ENCODE measurements at places on chromosomes 7 and 10.

DNA sequence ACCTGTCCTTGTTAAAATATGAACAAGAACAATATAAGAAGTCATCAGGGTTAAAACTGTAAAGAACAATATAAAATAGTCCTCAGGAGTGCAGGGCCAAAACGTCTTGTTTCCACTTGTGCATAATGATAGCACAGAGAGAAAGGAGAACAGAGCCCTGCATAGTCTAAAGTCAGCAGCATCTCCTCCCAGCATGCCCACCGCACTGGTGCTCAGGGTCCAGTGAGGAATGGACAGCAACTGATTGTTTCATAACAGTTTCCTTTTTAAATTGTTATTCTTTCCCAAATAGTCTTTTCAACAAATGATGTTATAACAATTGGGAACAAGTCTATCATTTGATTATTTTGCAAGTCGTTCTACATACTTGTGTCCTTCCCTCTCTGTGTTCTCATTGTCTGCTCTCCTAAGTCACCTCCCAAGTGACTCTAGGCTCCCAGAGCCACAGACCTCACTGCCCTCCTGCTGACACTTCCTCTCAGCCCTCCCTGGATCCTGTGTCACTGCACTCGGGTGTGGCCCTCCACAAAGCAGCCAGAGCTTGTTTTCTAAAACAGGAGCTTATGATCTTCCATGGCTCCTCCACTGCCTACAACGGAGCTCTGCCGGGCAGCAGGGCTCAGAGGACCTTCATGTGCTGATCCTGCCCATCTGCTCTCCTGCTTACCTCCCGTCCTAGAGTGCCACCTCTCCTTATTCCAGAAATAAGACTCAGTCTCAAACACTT is 27.6 kb downstream of the COBL start:
- no peak for DNase-seq

- DNase-seq = no peak
These were observed 2.3 kb downstream of the DNTT start for GRCh38 chr10:96306516-96306915.

DNA sequence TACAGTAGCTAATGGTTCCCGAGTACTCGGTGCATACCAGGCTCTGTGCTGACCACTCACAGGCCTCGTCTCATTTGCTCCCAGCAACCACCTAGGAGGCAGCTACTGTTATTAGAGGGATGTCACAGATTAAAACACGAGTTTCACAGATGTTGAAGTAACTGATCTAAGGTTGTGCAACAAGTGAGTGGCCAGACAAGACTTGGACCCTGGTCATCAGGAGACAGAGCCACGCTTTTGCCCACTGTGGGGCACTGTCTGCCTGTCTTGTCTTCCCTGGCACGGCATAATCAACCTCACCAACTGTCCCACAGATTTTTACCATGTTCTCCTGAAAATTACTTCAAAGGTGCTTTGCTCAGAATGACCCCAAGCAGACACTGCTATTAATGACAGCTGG is 111.6 kb upstream of the HABP2 start:
- DNase-seq = no peak

DNA sequence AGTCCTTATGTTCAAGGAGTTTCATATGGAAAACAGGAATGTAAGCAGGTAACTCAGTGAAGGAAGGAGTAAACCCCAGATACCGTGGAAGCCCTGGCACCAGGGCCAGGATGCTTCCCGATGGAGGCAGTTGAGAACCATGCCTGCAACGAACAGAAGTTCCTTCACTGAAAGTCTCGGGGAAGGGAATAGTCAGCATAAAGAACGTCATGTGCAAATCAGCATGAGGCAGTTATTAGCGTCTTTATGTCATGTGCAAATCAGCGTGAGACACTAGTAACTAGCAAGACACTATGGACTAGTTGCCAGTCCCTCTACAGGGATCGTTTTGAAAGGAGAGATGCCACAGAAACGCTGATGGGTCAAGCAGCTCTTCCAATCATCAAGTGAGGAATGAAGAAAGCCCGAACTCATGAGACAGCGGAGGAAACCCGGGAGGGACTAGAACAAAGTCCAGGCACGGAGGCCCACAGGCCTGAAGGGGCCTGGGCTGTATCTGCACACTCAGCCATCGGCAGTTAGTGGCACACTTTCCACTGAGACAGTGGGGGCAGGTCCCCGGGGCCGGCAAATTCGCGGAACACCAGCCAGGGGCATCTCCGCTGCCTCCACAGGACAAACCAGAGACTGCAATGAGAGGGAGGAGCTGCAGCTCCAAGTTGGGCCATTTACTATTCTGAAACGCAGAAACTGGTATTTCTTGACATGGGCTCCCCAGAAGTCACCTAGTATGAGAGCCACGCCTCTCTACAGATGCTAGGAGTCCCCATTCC is 109.6 kb downstream of the SFMBT2 start:
- DNase-seq = no peak

DNA sequence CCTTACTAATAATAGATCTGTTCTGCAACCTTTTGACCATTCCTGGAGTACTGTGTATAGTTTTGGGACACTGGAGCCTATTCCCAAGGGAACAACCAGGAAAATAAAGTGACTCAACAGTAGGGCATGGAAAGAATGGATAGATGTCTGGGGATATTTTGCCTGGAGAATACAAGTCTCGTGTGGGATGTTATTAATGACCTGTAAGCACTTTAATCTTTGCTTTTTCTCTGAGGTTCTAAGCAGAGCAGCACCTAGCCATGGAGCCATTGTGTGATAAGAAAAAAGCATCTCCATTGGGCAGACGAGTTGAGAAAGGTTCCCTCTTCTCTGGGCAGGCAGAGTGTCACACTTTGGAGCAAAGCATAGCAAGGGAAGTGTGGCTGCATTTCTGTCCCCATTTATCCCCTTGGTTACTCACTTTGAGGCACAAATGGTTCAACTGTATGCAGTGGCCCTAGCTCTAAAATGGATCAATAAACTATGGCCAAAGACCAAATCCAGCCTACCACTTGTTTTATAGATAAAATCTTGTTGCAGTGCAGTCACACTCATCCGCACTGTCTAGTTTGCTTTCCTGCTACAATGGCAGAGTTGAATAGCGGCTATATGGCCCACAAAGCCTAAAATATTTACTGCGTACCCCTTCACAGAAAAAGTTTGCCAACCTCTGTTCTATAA is 21.0 kb upstream of the CCDC71L start:
- DNase-seq = peak; percentile 27
